ENCODE measurements at places on chromosomes 5 and 9. TPM values are rescaled to one million over a fixed set of nuclear protein-coding genes. Genes with fewer than 3 reads are reported as not detected.

The CCL27 gene
- not detected for total RNA-seq

The UBQLN1 gene
- 116 TPM for total RNA-seq

The RANBP3L gene
- total RNA-seq = not detected

The BARHL1 gene
- total RNA-seq = not detected

The SELENOP gene
- total RNA-seq = 0.22 TPM

The PCDHB3 gene
- total RNA-seq = 0.30 TPM

The NDUFS4 gene
- 103 TPM for total RNA-seq

The CLTB gene
- 154 TPM for total RNA-seq

The REEP5 gene
- 95.9 TPM for total RNA-seq

The SLC38A9 gene
- total RNA-seq = 19.9 TPM

The IL33 gene
- total RNA-seq = 0.27 TPM

The OXCT1 gene
- total RNA-seq = 2.5 TPM

The SAXO1 gene
- total RNA-seq = not detected

The VLDLR gene
- total RNA-seq = 17.1 TPM

The SYNPO gene
- total RNA-seq = 17.3 TPM

The PCAT7 gene
- 0.72 TPM for total RNA-seq

The NSA2 gene
- 127 TPM for total RNA-seq

The NTNG2 gene
- total RNA-seq = 0.57 TPM

The CARTPT gene
- total RNA-seq = not detected

The AK8 gene
- total RNA-seq = 1.1 TPM

The CACFD1 gene
- 2.5 TPM for total RNA-seq

The MSX2 gene
- total RNA-seq = 3.6 TPM

The IFNE gene
- 0.83 TPM for total RNA-seq

Measured in A549 treated with dexamethasone at 1 μM for 4 hours (cell line).